Naive thymus-derived CD4-positive, alpha-beta T cell (primary cell): ENCODE measurements at places on chromosomes 11 and 22. TPM values are rescaled to one million over a fixed set of nuclear protein-coding genes. Genes with fewer than 3 reads are reported as not detected.

DNA sequence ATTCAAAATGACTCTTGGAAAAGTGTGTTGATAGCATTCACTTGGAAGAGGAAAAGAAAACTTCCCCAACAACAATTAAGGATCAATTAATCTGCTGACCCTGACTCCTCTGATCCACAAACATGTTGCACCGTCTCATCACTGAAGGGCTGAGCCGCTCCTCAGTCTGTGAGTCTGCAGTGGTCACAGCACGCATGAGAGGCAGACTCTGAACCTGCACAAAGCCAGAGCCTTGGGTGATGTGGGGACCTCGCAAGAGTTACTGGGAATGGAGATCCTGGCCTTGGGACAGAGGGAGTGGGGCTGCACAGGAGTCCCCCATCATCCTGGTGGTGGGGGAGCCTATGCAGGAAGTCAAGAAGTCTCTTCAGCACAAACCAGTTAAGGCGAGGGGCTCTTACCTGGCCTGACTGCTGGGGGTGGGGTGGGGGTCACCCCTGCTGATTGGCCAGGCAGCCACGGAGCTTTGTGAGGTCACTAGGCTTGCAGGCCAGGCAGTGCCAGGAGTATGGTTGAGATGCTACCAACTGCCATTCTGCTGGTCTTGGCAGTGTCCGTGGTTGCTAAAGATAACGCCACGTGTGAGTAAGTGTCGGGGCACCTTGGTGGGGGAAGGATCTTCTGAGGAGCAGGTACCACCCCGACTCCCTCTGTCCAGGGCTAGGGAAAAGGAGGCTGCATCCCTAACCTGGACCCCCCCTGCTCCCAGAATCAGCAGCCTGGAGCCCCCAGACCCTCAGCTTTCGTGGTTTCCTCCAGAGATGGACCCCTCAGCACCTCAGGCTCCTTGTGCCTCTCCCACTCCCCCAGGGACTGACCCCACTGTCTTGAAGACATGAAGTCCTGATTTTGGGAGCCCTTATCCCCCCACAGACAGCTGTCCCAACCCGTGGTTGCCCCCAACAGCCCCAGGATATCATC lies at the start of gene ACR:
ACR (plus strand) TSS at position 477 of the 921 bp plus-strand sequence; CDS start at position 509, 32 bp downstream.
- no peak for DNase-seq

DNA sequence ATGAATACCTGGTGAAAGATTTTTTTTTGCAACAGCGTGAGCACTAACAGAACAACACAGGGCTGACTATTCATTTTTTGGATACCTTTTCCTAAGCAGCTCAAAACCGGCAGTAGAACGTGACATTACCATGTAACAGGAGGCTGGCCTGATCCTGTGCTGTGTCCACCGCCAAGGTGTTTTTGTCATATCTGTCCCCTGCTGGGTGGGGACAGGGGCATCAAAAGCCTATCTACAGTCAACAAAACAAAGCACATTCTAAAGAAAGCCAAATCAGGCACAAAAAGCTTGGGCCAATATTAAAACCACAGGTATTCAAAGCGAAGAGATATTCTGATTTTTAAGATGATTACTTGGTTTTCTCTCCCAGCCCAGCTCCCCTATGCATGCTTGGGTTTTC lies 151.2 kb downstream of the LRRC4C start:
- DNase-seq = no peak

DNA sequence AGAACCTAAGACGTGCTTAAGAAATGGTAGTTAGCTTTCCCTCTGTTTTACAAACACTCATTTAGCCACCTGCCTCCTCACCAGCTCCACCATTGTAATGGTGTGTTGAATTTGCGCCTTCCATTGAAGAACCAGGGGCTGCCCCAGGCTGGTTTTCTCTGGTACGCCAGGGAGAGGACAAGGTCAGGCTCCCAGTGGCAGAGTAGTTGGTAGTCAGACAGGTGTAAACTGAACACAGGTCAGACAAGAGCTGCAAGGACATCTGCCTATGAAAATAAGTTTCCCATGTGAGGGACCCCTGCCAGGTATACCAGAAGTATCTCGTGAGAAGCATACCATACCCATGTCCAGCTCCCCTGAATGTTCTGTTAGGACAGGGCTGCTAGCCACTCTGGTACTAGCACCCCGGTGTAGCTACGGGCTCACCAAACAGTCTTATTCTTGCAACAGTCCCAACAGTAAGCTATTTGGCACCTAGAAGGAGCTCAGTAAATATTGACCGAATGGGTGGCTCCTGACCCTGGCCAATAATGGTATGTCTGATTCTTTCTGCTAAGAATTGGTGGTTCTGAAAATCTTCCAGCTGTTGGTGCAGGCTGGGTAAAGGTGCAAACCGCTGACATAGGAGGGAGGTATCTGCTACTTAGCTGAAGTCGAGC lies 359.0 kb downstream of the LARGE1 start:
- DNase-seq = no peak

DNA sequence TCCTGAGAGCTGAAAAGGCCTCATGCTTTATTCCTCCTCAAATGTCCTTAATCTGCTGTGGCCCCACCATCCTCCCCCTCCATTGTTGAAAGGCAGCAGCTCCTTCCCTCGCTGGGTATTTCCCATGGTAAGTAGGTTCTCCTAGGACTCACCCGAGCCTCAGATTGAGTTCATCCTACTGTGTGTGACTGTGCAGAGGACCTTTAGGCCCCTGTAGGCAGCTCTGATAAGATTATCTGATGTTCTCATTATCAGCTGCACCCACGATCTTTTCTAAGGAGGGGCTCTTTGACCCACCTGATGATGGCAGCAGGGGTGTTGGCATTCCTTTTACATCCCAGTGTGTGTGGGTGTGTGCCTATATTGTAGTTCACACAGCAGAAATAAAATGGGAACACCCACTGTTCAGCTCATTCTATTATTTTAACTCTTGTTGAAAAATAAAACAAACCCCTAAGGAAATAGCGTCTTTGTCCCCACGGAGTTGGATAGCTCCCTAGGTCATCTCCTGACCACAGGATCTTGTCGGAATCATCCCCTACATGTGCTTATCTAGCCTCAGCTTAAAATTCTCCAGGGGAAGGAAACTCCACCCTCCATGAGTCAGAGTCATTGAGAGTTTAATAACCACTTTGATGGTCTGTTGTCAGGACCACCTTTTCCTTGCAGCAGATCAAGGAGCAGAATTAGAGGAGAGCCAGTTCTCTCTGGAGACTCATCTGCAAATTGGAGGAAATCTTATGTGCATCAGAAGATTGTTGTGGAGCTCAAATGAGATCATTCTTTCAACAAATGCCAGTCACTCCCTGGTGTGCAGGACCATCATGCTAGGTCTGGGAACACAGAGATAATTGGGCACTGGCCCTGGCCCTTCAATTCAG lies 19.3 kb downstream of the ENDOD1 start:
- no peak for DNase-seq

DNA sequence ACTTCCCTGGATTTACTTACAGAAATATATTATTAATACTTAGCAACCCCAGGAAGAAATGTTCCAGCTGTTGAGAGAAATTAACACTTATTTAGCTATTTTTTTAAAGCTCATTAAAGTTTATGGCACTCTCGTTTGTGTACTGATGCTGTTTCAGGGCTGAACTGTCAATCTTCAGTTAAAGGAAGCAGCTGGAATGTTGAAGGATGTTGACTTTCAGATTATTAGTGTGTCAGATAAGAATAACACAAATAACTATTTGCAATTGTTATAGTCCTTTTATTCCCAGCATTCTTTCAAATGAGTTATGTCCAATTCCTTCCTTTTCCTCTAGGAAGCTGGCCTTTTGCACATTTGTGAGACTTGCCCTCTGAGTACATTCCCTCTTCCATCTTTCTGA lies 278.2 kb upstream of the RAG2 start:
- DNase-seq = no peak

GRCh38 chr11:96254087-96254486 lies 88.9 kb downstream of the MAML2 start:
- peak; percentile 41 for DNase-seq

GRCh38 chr22:47375621-47376321 lies 613.3 kb downstream of the TBC1D22A start:
- no peak for DNase-seq

DNA sequence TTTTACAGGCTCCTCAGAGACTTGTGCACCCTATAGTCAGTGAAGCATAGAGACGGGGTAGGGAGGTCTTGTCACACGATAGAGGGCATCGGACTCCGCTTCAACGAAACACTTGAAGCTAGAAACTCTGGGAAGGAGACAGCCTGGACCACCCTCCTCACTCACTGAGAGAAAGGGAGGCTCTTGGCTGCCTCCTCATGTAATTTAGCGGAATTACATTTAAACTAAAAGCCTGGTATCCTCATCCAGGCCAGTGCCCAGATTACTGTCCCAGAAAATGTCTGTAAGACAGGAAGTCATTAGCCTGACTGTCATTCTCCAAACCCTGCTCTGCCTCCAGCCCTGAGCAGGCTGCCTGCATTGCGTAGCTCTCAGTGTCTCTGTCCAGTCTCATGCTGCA lies 36.0 kb downstream of the TTLL1 start:
- no peak for DNase-seq

KRTAP5-8 gene
- not detected for polyA plus RNA-seq

IL17RA gene
- 45.8 TPM for polyA plus RNA-seq

TMEM151A gene
- not detected for polyA plus RNA-seq
